ENCODE measurements at places on chromosomes 13 and 19. TPM values are rescaled to one million over a fixed set of nuclear protein-coding genes. Genes with fewer than 3 reads are reported as not detected.
A peak's percentile ranks its signal among the peaks of the same experiment; 100 is the strongest.

- no peak for DNase-seq
Measured at GRCh38 chr13:105902396-105902795, 633.1 kb downstream of the EFNB2 start.

GRCh38 chr13:48626726-48627451 is 26.8 kb upstream of the CYSLTR2 start:
- no peak for DNase-seq

DNA sequence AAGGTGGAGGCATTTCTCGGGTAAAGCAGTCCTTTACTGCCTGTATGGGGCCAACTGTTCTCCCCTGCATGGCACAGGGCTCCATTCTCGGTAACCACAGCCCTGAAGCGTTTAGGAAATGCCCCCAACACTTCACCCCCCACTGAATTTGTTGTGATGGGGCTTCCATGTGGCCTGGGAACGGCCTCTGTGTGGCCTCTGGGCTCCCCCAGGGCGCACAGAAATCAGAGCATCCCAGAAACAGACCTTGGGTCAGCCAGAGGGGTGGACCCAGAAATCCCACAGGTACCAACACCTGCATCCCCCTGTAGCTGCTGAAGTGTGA is 153.7 kb upstream of the VSTM2B start:
- DNase-seq = no peak

The ERCC2 gene
- total RNA-seq = 9.9 TPM

GRCh38 chr13:101218484-101218883 is 197.8 kb downstream of the NALCN start:
- no peak for DNase-seq

DNA sequence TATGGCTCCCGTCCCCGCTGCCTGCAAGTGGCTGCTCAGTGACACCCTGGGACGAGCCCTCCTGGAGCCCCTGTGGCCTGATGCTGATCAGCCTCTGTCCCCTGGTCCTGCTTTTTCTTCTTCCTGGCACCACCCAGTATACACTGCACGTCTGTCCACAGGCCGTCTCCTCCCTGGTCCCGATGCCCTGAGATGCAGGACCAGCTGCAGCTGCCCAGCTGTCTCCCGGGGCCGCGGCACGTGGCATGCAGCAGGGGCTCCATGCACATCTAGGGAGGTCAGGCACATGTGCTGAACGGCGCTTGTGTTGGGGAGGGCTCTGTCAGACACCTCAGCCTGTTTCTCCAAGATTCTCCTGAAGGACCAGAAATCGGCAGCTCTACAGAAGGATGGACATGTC is 30.2 kb downstream of the ZFR2 start:
- no peak for DNase-seq

The LGALS16 gene
- not detected for total RNA-seq

GRCh38 chr13:73015805-73016204 is 43.0 kb upstream of the KLF5 start:
- DNase-seq = no peak

DNA sequence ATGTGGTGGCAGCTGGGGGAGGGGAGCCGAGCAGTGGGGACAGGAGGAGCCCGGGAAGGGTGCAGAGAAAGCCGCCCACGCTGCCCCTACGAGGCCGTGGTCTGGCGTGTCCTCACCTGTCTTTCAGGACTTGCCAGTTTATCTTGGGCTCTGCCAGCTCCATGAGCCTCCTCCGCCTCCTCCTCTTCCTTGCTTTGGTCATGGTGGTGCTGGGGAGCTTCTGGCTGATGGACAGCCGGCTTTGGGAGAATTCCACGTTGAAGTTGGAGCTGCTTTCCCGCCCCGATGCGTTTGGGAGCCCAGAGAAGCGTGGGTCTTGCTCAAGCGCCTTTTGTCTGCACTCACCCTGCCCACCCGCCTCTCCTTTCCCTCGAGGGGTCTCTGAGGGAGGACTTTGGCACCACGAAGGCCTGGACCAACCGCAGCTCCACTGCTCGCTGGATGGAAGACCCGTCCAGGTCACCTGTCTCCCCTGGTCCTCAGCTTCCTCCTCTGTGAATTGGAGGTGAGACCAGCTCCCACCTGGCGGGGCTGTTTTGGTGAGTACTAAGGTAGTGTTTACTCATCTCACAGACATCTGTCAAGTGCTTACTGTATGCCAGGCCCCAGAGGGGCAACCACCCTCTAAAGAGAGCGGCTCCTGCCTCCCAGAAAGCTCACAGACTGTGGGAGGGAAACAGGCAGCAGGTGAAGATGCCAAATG is 29.7 kb upstream of the MIER2 start:
- no peak for DNase-seq

- DNase-seq = no peak
Measured at GRCh38 chr13:33541962-33542308, 256.4 kb upstream of the STARD13 start.

The ZNF221 gene
- 4.3 TPM for total RNA-seq

GRCh38 chr13:51721496-51721895 is 82.5 kb downstream of the DHRS12 start:
- DNase-seq = peak; percentile 39

The KLK4 gene
- not detected for total RNA-seq
